ENCODE measurements at places on chromosomes 7 and 10. TPM values are rescaled to one million over a fixed set of nuclear protein-coding genes. Genes with fewer than 3 reads are reported as not detected.

Gene CLRN3
- total RNA-seq, result not detected

- no peak for DNase-seq
Observed at GRCh38 chr7:156836443-156836842, 56.5 kb downstream of the LMBR1 start.

DNA sequence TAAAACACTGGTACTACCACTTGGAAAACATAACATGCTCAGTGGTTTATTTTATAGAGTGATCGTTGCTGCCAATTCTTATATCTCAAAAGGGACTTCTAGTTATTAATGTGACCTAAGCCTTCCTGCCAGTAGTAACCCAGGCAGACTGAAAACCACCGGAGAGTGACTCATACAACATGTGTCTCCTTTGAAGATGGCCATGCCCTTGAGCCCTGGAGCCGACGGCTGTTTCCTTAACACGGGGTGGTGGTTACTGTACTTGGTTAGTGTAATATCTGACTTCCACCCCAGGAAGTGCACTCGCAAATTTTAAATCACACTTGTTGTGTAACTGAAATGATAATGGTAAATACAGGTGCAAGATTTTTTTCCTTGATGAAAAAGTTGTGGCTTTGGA is 30.5 kb downstream of the JAKMIP3 start:
- no peak for DNase-seq

- no peak for DNase-seq
Observed at GRCh38 chr10:90328896-90329295, 528.9 kb downstream of the HTR7 start.

DNA sequence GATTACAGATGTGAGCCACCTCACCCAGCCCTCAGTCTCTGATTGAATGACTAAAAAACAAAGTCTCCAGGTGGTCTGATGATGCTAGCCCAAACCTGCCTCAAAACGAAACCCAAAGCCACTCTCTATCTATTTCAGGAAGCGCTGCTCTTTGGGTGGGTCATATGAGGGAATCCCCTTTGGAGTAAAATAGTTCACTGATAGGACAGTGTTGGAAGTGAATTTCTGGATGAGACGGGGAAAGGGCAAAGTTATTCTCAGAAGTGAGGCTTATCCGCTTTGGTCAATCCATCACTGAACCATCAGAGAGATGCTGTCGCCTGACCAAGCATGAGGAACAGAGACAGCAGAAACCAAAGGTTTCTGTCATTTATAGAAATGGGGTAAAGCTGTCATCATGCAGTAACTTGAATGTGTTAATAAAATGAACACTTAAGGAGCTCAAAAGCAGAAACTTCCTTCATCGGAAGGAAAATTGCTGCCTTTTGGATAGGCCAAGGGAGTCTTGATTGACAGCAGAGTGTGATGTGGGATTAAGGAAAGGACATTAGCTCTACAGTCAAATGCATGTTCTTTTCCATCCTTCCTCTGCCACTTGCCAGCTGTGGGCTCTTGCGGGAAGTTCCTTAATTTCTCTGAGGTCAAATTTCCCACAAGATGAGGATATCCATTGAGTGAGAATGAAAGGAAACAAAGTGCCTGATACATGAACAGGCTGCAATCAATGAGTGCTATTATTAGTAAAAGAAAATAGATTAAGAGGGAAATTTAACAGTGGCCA is 64.9 kb upstream of the C1QL3 start:
- no peak for DNase-seq

GRCh38 chr7:46557295-46557711 is 636.2 kb upstream of the IGFBP3 start:
- DNase-seq, result no peak

All from fibroblast of the aortic adventitia (primary cell).